ENCODE measurements at places on chromosomes 3 and 15.

DNA sequence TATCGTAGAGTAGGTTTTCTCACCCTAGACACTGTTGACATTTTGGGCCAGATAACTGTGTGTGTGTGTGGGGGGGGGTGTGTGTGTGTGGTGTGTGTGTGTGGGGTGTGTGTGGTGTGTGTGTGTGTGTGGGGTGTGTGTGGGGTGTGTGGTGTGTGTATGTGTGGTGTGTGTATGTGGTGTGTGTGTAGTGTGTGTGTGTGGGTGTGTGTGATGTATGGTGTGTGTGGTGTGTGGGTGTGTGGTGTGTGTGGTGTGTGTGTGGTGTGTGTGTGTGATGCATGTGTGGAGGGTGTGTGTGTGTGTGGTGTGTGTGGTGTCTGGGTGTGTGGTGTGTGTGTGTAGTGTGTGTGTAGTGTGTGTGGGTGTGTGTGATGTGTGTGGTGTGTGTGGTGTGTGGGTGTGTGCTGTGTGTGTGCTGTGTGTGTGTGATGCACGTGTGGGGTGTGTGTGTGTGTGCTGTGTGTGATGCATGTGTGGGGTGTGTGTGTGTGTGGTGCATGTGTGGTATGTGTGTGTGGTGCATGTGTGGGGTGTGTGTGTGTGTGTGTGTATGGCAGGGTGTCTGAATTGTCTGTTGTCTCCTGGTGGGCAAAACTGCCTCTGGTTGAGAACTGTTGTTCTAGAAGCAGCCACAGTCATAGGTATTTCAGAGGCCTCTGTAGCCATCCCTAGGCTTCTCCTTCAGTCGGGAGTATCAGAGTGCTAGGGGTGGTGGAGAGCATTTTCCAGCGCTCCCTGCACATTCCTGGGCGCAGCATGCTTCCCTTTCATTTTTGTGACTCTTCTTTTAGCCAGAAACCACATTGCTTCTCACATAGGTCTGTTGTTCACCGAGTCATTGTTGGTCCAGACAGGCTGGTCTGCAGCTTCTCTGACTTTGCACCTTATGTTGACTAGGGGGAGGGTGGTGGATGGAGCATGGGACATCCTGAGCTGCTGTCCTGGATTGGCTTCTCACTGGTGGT, 84.4 kb downstream of the THSD4 start:
- no peak for DNase-seq

- peak; percentile 77 for DNase-seq
Measured at GRCh38 chr3:132543011-132543739, 53.9 kb upstream of the ACKR4 start.

DNA sequence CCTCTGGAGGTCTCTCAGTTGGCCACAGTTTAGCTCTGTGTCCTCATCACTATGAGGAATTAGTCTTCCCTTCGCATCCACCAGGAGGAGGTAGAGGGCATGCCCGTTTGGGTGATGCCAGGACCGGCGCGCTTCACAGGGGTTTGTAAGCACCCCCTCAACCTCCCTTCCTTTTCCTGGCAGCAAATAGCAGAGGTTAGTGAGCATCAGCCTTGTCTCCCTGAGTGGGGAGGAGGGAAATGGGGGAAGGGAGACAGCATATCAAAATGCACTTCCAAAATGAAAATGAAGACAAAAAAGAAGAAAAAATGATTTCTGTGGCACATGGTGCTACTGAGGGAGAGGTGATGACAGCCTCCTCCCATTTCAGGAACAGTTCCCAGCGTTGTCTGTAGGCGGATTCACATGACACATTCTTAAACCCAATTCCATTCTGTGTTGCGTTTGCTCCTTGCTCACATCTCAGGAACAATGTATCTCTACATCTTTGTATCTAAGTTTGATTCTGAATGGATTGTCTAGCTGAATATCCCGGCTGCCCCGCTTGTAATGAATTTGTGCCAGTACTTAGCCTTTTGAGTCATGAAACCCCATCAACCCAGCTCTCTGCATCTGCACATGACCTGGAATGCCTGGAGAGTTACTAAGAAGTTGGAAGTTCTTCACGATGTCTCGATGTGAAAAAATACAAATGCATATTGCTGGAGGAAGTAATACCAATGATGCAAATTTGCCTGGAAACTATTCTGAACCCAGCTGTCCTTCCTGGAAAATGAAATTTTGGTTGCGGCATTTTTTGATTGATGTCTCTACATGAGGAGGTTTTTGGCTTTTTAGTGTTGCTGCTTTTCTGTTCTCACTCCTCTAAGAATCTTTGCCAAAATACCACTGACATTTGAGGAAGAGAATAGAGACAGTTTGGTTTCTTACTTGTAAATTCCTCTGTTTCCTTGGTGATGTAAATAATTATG, 45.2 kb downstream of the TYRO3 start:
- DNase-seq = peak; percentile 62

DNA sequence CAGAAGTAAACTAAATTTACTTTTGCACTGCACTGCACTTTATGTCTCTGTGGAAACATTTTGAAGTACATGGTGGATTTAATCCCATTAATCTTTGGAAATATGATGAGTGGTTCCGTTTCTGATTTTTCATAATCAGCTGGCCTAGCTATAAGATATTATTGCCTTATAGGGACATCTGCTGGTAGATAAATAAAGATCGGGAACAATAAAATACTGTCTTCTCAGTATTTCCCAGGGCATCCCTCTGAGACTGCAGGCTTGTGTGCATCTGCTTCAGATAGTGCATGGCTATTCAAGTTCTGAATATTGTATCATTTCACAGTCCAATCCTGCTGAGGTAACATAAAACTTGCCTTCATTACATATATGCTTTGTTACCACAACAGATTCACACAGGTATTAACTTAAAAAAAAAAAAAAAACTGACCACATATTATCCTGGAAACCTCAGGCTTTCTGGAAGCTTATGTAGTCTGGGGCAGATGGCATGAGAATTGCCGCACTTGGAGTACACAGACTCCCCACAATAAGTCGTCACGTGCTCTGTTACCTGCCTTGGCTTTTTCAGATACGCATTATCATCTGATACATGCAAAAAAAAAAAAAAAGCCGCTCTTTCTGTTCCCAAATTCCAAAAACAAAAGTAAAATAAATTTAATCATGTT, 330.8 kb upstream of the AGTR1 start:
- no peak for DNase-seq

- peak; percentile 91 for DNase-seq
Measured at GRCh38 chr15:73897441-73898261, 24.3 kb downstream of the TBC1D21 start.

GRCh38 chr3:120324190-120324589, 25.0 kb downstream of the LRRC58 start:
- DNase-seq = peak; percentile 16

DNA sequence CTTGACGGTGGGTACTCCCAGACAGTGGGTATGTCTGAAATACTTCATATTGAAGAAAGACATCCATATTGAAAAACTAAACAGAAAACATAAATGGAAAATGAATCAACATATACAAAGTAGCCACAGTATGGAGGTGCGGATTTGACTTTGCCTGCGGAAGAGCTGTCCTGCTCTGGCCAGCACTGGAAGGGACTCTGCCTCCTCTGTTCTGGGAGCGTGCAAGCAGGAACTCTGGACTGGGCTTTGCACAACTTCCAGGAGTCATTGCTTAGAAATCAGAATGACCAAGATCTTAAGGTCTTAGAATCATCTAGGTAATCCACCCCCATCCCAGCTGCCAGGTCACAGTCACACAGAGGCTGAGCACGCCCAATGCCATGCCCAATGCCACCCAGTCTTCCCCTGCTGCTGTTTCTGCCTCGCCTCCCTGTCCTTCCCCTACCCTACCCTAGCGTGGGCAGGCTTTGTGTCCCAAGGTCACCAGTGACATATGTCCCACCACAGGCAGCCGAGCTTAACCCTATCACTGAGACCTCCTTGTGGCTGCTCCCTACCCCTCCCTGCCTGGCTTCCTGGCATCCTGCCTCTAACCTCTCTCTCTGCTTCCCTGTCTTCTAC, 36.3 kb downstream of the CDC25A start:
- no peak for DNase-seq

- DNase-seq = no peak
Measured at GRCh38 chr3:170753421-170754310, 116.3 kb downstream of the RPL22L1 start.

DNA sequence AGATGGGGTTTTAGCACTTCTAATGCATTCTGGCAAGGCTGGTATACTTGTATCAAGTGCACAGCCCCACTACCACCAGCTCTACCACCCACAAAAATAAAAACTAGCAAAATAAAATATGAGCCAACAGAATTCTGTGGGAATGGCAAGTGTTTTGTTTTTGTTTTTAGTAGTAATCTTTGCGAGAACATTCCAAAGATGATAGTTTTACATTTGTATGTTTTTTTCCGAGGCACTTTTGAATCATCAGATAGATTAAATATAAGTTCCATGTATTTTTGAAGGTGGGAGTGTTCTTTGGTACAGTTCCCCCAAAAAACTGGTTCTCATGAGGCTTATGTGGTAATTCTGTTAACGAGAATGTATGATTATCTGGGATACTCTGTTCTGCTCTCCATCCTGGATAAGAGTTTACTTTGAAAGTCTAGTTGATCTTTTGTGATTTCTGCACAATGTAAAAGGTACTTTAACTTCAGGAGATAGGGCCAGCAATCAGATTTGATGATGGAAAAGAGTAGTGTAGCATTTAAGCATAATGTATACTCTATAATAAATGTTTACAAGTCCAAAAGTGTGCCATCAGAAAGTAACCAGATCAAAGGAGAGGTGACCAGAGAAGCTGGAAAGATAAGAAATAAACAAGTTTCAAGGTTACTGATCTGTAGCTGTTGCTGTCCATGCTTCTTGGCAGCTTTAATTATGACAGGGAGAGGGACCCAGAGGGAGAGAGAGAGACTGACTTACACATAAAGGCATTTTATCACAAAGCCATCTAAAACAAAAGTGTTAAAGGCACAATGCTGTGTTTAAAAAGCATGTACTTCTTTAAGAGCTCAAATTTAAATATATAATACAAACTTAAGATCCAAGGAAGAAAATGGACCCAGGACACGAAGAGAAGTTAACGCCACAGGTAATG, 130.9 kb downstream of the PGPEP1L start:
- no peak for DNase-seq

- DNase-seq = no peak
Measured at GRCh38 chr3:22700876-22701275, 502.3 kb upstream of the UBE2E2 start.

- DNase-seq = peak; percentile 93
Measured at GRCh38 chr3:64084640-64085039, 61.3 kb upstream of the PSMD6 start.

DNA sequence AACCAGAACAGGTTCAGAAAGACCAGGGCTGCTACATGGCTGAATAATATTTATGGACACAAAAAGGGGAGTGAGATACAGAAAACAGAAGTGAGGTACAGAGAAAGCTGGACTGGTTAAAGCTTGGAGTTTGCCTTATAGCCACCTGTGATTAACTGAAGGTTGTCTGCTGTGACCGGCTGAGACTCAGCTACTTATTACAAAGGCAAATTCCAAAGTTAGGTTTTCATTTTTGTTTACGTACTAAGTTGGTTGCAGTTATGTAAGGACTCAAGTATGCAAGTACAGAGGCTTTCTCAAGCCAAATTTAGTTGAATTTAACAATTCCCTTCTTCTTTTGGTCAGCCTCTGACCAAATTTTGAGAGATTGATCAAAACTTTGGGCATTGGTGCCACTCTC, 264.6 kb downstream of the THSD4 start:
- DNase-seq = no peak

- DNase-seq = peak; percentile 72
Measured at GRCh38 chr3:78645628-78646310, 1122.0 kb downstream of the ROBO1 start.

GRCh38 chr15:98823012-98823458, 174.7 kb downstream of the IGF1R start:
- peak; percentile 77 for DNase-seq

GRCh38 chr15:98003518-98003917, 43.0 kb downstream of the ARRDC4 start:
- DNase-seq = no peak

GRCh38 chr15:93035953-93036810, 52.8 kb downstream of the RGMA start:
- DNase-seq = no peak

GRCh38 chr3:183743231-183743630, 45.6 kb downstream of the YEATS2 start:
- no peak for DNase-seq

GRCh38 chr3:56775838-56776555, 25.8 kb downstream of the ARHGEF3 start:
- DNase-seq = no peak

GRCh38 chr3:146464783-146465182, 4.6 kb downstream of the PLSCR2 start:
- no peak for DNase-seq

- DNase-seq = no peak
Measured at GRCh38 chr15:89802231-89802928, 12.3 kb downstream of the ANPEP start.

GRCh38 chr3:173275740-173276139, 121.8 kb upstream of the NLGN1 start:
- no peak for DNase-seq

GRCh38 chr3:44476963-44477311, 533 bp downstream of the ZNF445 start:
- no peak for DNase-seq

- no peak for DNase-seq
Measured at GRCh38 chr3:181851063-181851462, 139.3 kb downstream of the SOX2 start.

- peak; percentile 75 for DNase-seq
Measured at GRCh38 chr3:142319094-142319493, 93.7 kb upstream of the GK5 start.

- DNase-seq = no peak
Measured at GRCh38 chr3:180430896-180431295, 171.1 kb upstream of the TTC14 start.

- no peak for DNase-seq
Measured at GRCh38 chr15:89168316-89168833, 53.0 kb downstream of the RLBP1 start.

DNA sequence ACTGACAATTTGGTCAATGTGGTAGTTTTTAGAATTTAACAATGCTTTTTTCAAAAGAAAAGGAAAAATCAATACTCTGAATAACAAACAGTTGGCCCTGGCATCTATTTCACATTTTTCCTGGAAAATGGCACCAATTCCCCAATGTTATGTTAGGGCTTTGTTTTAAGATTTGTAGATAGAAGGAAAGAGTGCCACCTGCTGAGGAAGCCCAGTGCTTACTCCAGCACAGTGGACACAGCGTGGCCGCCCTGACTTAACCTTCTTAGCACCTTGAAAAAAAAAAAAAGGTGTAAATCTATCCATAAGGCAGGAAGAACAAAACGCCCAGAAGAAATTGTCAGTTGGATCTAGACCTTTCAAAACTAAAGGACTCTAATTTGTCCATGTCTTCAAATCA, 110.7 kb upstream of the CNTN4 start:
- DNase-seq = no peak

DNA sequence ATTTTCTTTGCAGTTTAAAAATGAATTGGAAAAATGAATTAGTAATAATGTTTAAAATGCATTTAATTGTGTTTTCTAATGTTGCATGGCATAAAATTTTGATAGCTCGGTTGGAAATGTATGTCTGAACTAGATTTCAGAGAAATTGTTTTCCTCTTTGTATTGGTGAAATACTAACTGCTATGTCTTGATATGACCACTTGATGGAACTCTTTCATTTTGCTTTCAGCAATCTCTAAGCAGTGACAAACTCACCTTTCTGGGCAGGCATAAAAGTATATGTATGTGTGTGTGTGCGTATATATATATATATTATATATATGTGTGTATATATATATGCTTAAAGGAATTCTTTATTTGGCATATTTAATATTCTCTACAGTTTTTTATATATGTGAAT, 239.3 kb upstream of the ZNF717 start:
- DNase-seq = no peak
